CD4-positive, alpha-beta memory T cell (primary cell): ENCODE measurements at places on chromosomes 16 and 17. TPM values are rescaled to one million over a fixed set of nuclear protein-coding genes. Genes with fewer than 3 reads are reported as not detected.

GRCh38 chr16:77459534-77460254, 24.9 kb upstream of the ADAMTS18 start:
- no peak for DNase-seq

TBC1D3I gene
- total RNA-seq, result 1.3 TPM

GRCh38 chr16:12268606-12269005, 292.1 kb downstream of the SNX29 start:
- DNase-seq, result no peak

C16orf92 gene
- total RNA-seq, result not detected

LPO gene
- total RNA-seq, result not detected

- no peak for DNase-seq
These were observed 67.3 kb downstream of the SCNN1B start for GRCh38 chr16:23369416-23369815.

- no peak for DNase-seq
These were observed 93.4 kb downstream of the IRX3 start for GRCh38 chr16:54193013-54193664.

POLDIP2 gene
- total RNA-seq, result 28.7 TPM

DNA sequence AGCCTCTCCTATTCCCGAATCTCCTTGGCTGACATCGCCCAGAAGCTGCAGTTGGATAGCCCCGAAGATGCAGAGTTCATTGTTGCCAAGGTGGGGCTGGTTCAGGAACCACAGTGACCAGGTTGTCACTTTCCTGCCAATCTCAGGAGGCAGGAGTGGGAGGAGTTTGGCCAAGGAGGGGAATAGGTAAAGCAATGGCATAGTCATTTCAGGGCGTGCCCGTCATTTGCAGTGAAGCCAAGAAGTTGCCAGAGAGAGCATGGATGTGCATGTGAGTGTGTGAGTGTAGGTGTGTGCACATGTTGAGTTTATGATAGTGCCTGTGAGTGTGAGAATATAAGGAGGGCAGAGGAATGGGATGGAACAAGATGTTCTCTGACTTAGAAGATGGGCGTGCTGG, 14.8 kb downstream of the PSMD3 start:
- DNase-seq, result no peak

SLC35G6 gene
- not detected for total RNA-seq

DNA sequence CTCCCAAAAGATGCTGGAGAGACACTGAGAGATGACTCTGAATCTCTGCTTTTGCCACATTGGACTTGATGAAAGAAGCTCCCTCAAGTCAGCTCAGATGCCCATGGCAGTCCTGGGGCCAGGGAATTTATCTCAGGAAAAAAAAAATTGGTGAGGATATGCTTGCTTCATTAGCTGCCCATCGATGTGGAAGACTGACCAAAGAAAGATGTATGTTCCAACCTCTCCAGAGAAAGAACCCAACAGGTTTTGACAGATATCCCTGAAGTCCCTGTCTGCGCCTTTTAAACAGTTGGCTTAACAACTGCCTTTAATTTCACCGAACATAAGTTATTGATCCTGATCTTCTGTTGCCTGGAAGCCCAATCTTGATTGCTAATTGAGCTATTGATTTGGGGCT, 137.4 kb downstream of the TMEM114 start:
- no peak for DNase-seq

PRSS33 gene
- total RNA-seq, result not detected

DNA sequence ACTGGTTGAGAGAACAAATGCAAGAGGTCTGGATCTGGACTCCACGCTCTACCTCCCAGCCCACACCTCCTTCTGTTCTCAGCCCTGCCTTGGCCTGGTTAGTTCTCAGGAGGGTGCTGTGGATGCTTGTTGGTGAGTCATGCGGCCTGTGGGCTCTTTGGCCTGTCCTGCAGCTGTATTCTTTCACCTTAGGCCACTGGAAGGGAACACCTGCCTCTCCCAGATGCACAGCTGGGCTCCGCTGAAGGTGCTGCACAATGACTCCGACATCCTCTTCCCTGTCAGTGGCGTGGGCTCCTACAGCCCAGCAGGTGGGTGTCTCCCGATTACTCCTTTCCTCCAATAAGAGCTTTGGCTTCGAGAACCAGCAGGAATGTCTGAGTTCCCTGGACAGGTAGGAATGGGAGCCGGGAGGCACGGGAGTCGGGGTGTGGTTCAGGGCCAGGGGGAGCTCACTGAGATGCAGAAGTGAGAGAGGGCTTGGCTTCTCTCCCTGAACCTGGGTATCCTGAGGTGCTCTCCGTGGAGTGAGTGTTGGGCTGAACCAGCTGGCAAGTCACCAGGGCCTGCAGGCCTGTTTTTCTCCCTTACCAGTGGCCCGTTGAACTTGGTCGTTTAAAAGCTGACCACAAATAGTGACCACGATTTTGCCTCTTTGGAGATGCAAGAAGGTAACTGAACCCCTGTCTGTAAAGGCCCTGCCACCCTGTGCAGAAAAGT, 85.0 kb downstream of the SNX29 start:
- DNase-seq, result no peak

- no peak for DNase-seq
These were observed 28.9 kb downstream of the ITFG1 start for GRCh38 chr16:47431960-47432359.
